ENCODE measurements at places on chromosomes 4 and X.

GRCh38 chr4:144578681-144579080, 67.3 kb upstream of the HHIP start:
- DNase-seq: no peak

GRCh38 chr4:62119195-62119594, 919.1 kb downstream of the ADGRL3 start:
- peak; percentile 59 for DNase-seq

DNA sequence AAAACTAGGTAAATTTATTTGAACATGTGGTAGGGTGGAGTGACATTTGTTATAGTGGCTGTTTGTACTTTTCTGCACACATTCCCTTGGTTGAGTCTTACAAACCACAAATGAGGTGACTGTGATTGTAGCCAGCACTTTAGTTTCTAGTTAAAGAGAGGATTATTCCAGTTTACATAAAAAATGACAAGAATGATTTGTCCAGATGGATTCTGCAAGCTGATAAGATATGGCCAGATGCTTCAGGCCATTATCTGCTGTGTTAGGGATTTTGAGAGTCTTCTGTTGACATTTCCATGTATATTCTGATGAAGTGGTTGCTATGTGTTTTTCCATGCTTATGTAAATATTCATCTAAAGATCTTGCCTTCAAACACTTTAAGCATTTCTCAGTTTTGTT, 31.0 kb upstream of the PDE5A start:
- no peak for DNase-seq

GRCh38 chrX:119492463-119492862, 24.2 kb downstream of the SLC25A5 start:
- DNase-seq: no peak

DNA sequence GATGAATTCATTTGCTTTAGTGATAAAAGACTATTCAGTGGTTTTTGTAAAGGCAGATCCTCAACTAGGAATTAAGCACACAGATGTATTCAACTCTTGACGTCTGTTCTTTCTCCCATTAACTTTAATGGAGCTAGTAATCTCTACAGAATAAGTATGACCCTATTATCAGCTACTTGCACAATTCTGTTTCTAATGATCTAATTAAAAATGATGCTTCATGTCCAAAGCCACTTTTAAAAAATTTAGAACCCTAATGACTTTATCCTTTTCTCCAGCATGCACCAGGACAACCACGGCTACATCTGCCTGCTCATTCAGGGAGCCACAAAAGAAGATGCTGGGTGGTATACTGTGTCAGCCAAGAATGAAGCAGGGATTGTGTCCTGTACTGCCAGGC, 85.4 kb downstream of the CBR4 start:
- peak; percentile 33 for DNase-seq

DNA sequence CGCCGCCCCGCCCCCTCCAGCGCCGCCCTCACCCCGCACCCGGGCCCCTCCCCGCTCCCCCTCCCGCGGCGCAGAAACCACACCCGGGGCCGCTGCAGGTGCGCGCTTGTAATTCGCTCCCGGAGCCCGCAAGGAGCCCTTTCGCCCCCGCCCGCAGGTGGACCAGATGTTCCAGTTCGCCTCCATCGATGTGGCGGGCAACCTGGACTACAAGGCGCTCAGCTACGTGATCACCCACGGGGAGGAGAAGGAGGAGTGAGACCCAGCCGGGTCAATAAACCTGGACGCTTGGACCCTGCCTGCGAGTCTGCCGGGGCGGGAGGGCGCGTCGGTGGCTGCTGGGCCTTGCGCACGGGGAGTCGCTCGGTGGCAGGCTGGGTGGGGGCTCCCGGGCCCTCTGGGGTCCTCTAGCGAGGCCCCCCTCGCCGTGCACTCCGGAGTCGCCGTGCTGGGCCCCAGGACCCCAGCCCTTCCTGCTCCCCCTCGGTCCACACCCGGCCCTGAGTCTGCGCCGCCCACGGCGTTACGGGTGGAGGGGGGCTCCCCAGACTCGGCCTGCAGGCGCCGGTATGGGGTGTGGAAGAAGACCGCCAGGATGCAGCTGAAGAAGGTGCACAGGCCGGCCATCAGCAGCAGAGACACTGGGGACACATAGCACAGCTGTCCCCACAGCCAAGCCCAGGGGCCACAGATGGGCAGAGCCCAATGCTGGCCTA, 7.1 kb downstream of the SLC49A3 start:
- DNase-seq: peak; percentile 88

- no peak for DNase-seq
These were observed 12.1 kb downstream of the SUPT20HL2 start for GRCh38 chrX:24301806-24302205.

DNA sequence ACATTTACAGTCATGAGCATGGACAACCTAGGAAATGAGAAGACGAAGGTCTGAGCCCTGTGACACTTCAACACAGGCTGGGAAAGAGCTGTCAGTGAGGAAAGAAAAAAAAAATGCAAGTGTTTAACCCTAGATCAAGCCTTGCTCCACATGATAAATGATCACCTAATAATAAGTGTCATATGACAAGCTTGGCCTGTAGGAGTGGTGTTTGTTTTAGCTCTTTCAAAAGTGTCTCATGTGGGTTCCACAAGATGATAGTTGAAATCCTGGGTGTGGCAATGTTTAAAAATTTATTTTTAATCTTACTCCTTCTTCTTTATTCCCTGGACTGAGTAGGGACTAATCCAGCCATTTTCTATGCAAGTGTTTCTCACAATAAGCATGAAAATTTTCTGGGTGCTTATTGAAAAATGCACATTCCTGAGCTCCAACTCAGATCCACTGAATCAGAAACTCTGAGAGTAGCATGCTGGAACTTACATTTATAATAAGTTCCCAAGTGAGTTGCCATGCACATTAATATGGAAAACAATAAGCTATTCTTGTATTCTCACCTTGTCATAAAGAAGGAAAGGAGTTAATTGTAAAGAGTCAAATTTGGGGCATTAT, 138.3 kb downstream of the AREG start:
- no peak for DNase-seq

- no peak for DNase-seq
These were observed 21.1 kb upstream of the TMEM255A start for GRCh38 chrX:120332394-120332793.

DNA sequence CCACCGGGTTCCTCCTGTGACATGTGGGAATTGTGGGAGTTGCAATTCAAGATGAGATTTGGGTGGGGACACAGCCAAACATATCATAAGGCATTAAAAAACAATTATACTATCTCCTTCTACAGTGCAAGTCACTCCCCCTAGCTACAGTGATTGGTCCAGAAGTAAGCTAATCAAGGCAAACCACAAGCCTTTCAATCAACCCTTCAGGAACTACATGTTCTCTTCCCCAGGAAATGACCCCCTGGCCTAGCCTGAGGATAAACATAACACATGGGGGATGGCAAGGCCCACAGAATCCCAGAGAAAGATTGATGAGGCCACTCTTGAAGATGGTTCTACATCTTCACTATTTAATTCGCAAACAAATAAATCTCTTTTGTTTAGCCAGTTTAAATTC, 25.2 kb upstream of the FAM241A start:
- DNase-seq: no peak

DNA sequence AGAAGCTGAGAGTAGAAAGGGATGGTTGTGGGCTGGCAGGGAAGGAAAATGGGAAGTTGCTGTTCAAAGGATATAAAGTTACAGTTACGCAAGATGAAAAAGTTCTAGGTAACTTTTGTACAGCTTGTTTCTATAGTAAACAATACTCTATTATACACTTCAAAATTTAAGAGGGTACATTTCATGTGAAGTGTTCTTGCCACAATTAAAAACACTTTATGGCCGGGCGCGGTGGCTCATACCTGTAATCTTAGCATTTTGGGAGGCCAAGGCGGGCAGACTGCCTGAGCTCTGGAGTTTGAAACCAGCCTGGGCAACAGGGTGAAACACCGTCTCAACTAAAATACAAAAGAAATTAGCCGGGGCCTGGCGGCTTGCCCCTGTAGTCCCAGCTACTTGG, 623.6 kb downstream of the STIM2 start:
- DNase-seq: no peak

GRCh38 chr4:109810552-109811387, 4.8 kb upstream of the GAR1 start:
- no peak for DNase-seq

DNA sequence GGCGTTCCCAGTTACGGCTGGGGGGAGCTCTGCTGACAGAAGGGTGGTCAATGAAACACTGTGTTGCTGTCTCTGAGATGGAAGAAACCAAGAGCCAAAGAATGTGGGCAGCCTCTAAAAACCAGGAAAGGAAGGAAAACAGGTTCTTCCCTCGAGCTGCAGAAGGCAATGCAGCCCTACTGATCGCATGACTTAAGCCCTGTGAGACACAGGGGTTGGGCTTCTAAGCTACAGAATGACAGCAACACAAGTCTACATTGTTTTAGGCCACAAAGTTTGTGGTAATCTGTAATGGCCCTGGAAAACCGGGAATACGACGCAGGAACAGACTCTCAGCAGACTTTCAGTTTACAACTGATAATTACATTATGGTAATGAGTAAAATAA, 38.2 kb upstream of the MTNR1A start:
- DNase-seq: no peak

DNA sequence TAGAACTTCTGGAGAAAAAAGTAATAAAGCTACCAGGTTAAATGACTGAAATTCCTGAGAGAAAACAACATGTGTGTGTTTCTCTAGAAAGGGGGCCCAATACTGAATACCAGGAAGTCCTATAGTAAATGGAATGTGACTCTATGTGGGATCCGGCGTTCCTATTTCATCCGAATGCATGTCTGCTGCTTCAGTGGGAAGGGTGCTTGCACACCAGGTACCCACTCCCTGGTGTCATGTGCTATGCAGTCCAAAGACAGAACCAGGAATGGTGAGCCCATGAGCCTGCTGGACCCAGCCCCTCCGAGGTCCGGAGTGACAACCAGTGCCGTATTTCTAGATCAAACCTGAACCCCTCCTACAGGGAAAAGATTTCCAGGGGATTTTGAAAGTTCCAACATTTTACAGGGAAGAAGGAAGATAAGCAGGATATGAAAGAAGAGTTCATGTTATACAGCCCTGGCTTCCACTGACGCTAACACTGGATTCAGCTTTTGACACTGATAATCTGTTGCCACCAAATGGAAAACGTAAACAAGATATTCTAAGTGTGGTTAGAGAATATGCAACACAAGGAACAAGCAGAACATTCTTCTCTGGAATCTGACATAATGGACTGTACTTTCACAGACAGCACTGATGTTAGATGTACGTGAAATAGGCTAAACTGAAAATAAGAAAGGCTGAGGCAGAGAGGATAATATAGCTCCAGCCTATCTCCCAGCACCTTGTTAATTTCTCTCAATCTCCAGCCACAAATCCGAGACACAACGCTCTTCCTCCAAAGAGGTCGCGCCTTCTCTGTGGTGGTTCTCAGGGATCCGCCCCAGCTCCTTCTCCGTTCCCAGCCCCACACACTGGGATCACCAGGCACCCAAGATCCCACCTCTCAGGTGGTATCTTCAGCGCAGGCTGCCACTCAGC, 725 bp upstream of the CXCL1 start:
- DNase-seq: no peak

GRCh38 chr4:98838531-98838930, 90.4 kb downstream of the EIF4E start:
- DNase-seq: no peak

DNA sequence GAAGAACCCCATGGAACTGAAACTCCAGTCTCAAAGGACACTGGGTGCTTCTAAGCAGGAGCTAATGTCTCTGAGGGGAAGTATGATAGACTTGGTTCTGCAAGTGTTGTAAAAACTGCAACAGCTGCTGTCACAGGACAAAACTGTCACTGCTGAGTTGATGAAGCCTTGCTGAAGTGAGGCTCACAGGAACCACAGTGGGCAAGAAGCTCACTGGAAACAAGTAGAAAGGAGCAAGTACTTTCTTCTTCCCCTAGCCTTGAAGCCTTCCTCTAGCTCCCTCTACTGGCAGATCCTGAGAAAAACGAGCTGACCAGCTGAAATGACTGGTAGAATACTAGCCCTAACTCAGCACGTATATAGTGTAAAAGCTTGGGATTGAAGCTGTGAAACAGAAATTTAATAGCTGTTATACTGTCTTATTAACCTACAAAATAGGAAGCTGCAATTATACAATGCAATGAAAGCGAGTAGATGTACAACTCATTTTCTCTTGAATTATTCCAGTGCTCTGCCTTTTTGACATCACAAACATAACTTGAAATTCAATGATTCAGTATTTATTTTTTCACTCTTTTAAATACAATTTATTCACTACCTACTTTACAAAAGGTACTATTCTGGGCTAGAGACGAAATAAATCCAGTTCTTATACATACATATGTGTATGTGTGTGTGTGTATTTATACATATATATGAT, 91.4 kb downstream of the GABRB1 start:
- peak; percentile 45 for DNase-seq

DNA sequence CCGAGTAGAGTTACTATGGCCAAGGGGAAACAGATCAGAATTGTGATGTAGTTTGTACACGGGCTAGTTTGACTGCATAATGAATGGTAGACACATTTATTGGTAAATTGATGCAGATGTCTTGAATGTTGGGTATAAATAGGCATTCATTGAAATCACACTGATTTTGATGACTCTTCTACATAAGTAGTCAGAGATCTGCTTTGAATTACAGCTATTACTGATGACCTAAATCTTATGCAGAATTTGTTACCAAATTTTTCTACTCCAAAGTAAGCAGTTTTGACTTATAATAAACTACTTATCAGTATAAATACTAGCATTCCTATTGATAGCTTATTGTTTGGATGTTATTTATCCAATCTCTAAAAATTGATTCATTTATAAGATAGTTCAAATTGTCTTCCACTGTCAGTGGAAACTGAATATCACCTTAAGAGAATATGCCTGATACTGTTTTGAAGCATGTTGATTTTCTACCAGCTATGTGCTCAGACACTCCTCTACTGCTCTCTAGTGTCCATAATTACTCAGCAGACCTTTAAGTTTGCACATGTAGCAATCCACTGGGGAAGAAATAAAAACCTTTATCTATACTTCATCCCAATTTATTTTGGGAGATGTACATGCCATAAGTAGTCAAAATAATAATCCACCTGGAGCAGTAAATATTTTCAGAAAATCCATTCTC, 120.3 kb downstream of the RASL11B start:
- peak; percentile 51 for DNase-seq

- DNase-seq: no peak
These were observed 71.7 kb downstream of the CFAP299 start for GRCh38 chr4:80407246-80407645.

DNA sequence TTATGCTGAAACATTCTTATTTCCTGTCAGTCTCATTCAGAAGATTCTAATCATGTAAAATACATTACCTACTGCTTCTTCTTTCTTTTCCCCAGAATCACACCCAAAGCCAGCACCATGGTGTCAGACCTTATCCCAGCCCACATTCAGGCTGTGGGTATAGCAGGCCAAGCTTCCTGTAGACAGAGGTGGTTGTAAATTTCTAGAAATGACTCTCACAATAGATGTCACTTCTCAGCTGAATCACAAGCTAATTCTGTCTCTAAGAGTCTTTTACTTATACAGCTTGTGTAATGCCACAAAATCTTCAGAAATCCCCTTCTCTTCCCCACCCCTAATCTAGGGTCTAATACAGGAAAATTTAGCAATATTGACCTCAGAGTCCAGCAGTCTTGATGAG, 239.6 kb downstream of the PARM1 start:
- no peak for DNase-seq

All from SK-N-SH (cell line).